Stimulated activated CD4-positive, alpha-beta T cell treated with anti-CD3 and anti-CD28 coated beads, TNF-alpha, amount 100 ng/mL, for 1 hour (primary cell): ENCODE measurements at places on chromosomes 5 and 9.

GRCh38 chr5:1948111-1948510, 65.4 kb upstream of the IRX4 start:
- no peak for DNase-seq

- no peak for DNase-seq
Measured at GRCh38 chr9:4792054-4792571, 631 bp upstream of the RCL1 start.

- DNase-seq = no peak
Measured at GRCh38 chr5:56055859-56056258, 61.1 kb upstream of the IL6ST start.

DNA sequence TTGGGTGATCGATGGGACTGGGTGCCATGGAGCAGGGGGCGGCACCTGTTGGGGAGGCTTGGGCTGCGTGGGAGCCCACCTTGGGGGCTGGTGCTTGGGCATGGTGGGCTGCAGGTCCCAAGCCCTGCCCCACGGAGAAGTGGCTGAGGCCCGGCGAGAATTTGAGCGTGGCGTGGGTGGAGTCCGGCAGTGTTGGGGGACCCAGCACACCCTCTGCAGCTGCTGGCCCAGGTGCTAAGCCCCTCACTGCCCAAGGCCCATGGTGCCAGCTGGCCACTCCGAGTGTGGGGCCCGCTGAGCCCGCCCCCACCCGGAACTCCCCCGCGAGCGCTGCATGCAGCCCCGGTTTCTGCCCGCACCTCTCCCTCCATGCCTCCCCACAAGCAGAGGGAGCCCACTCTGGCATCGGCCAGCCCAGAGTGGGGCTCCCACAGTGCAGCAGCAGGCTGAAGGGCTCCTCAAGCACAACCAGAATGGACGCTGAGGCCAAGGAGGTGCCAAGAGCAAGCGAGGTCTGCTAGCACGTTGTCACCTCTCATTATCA, 1178.6 kb upstream of the CDH10 start:
- no peak for DNase-seq

GRCh38 chr5:96083361-96083881, 121.8 kb upstream of the ELL2 start:
- DNase-seq = no peak

GRCh38 chr5:82397741-82398320, 119.7 kb upstream of the RPS23 start:
- no peak for DNase-seq

DNA sequence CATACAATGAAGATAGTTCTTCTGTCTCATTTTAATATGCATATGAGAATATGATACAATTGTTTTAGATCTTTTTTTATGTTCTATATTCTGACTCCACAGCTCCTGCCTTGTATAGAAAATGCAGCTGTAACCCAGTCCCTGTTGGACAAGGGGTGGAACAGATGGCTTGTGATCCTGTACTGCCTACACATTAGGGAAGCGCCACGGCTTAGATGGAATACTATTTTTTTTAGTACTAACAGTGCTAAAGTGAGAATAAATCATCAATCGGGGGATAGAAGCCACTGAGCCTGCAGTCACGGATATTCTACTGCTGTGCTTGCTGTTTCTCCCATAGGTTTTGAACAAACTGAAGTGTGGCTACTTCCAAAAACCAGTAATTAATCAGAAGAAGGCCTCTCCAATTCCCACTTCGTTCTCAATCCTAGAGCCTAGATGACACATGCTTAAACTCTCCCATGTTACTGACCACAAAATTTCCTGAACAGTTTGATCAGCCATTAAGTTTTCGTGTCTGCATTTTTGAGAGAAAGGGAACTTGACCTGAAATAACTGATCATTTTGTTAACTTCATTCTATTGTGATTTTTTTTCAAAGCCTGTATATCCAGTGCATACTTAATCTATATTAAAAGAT, 150.3 kb downstream of the CDH18 start:
- DNase-seq = no peak

GRCh38 chr5:158456756-158457155, 597.8 kb upstream of the CLINT1 start:
- no peak for DNase-seq

DNA sequence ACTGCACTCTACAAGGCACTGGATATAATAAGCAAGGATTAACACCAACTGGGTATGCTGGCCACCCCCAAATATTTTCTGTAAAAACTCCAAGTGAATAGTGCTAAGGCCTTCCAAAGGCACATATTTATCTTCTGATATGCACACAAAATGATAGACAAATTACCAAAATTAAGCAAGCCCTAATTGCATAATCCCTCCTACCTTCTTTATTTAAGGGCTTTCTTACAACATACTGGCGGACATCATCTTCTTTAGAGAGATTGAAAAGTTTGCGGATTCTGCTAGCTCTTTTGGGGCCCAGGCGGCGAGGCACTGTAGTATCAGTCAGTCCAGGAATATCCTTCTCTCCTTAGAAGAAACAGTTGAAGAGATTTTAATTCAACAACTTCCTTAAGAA, 1.9 kb downstream of the RPS6 start:
- no peak for DNase-seq

- DNase-seq = no peak
Measured at GRCh38 chr5:40367255-40367654, 312.5 kb upstream of the PTGER4 start.

- DNase-seq = no peak
Measured at GRCh38 chr9:110329639-110330230, 7.9 kb downstream of the TXNDC8 start.

DNA sequence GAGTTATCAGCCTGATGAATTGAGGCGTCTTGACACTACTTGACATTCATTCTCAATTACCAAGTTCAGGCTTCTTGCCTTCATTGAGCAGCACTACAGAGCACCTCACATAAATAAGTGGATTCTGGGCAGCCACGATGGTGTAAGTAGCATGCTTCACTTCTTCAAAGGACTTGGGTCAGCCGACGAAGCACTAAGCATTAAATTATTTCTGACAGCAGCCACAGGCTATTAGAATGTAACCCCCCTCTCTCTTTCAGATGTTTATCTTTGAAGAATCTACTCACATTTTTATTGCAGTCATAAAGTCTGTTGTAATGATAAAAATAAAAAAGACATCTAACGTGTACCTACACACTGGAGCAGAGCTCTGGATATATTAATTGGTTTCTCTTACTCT, 45.9 kb upstream of the VPS13A start:
- DNase-seq = no peak

DNA sequence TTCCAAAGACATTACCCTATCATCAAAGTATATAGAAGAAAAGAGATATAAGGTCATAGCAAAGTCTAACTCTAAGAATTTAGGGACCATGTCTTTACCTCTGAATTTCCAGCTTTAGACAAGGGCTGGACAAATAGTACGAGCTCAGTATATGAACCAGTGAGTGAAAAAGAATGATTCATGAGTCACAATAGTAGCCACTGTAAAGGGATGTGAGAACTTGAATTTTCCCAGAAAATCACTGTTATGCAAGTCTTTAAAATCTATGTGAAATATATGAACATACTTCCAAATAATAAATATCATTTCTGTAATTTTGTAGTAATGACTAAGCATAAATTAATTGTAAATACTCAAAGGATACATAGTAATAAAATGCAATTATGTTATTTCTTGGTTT, 305.9 kb upstream of the PRR16 start:
- DNase-seq = no peak

DNA sequence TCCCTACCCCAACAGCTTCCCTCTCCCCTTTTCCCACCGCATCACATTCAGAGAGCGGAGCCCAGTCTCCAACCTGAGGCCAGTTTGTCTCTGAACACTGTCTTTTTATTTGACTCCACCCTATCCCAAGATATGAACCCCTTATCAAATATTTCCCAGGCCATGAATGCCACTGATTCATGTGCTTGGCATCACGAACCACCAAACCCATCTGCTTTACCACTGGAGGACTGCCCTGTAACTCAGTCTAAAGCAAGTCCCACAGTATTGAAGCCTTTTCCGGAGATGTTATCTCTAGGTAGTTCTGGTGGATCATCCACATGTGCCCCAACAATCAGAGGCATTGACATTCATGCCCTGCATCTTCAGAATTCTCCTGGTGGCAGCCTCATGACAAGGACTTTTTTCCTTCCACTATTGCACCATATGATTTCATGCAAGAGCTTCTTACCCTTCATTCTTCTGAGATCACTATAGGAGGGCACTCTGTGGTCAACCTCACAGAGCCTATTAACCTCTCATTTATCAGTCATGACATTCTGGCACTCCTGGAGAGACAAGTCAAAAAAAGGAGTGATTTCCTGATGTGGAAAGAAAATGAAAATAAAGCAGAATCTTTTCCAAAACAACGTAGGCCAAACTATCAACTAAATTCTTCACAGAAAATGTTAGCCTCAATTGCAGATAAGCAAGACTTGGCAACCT, 12.3 kb upstream of the SPATA31D4 start:
- no peak for DNase-seq

- no peak for DNase-seq
Measured at GRCh38 chr5:175415303-175415702, 28.7 kb downstream of the DRD1 start.

- no peak for DNase-seq
Measured at GRCh38 chr5:93192087-93192486, 388.9 kb downstream of the NR2F1-AS1 start.

DNA sequence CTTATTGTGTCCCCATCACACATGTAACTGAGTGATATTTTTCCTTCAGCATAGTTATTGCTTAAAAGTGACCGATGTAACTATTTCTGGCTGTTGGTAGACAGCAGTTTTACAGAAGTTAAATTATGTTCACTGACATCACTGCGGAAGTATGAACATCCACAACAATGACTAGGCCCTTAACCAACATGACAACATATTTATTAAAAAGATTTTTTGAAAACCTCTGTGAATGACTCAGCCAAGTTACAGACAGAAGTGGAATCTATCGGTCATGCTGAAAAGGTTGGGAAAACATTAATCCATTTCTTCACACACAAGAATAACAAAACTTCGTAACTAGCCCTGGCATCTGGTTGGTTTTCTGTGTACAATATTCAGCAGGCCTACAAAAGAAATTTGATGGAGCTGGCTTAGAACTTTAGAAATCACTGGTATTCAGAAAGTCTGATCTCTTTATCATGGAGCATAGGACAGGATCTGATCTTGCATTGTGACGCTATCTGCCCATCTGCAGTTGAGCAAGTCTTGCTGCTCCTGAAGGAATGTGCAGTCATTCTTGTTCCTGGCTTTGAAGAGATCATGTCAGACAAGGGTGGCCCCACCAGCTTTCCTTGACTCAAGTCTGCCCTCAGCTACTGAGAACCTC, 6.5 kb downstream of the GLIS3 start:
- no peak for DNase-seq

GRCh38 chr9:27856054-27856453, 282.8 kb upstream of the C9orf72 start:
- no peak for DNase-seq

- no peak for DNase-seq
Measured at GRCh38 chr9:34553511-34554021, 30.8 kb upstream of the ENHO start.

- DNase-seq = no peak
Measured at GRCh38 chr5:88870285-88870684, 12.7 kb downstream of the MEF2C start.

DNA sequence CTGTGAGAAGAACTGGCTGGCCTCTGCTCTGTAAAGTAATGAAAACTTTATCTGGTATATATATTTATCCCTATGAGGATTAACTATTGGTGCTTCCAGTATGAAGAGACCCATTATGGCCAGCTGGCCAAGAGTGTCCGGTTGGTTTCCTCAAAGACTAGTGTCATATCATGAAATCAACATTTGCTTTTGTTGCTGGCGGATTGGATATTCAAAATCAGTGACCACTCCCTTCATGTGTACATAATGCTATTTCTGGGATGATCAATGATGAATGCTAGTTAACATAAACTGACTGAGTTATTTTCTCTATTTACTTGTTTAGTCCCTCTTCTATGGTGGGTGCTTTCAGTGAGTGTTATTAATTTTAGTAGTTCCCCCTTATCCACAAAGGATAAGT, 60.8 kb upstream of the NUDT12 start:
- DNase-seq = no peak
